ENCODE measurements at places on chromosomes 4 and X.

- DNase-seq: no peak
Measured at GRCh38 chr4:61828960-61829359, 628.8 kb downstream of the ADGRL3 start.

- DNase-seq: no peak
Measured at GRCh38 chrX:87702795-87703194, 185.2 kb downstream of the KLHL4 start.

DNA sequence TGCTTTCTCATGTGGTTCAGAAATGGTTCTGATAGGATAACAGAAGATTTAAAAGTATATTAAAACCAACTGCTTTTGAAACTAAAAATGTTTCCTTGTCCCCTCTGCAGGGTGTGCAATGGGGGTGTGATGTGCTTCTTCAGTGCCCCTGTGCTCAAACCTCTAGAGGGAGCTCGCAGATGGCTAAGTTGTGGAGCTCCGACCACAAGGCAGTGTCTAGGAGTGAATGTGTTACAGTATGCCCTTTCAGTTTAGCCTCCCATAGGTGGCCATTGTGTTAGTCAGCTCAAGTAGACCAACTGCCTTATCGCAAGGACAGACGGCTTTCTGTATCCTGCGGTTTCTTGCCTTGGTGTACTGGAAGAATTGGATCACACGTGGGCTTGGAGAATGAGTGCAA, 130.5 kb downstream of the TENT5D start:
- no peak for DNase-seq

GRCh38 chr4:176845636-176846035, 52.9 kb upstream of the VEGFC start:
- DNase-seq: no peak

GRCh38 chr4:127311924-127312323, 320.8 kb upstream of the INTU start:
- DNase-seq: no peak

DNA sequence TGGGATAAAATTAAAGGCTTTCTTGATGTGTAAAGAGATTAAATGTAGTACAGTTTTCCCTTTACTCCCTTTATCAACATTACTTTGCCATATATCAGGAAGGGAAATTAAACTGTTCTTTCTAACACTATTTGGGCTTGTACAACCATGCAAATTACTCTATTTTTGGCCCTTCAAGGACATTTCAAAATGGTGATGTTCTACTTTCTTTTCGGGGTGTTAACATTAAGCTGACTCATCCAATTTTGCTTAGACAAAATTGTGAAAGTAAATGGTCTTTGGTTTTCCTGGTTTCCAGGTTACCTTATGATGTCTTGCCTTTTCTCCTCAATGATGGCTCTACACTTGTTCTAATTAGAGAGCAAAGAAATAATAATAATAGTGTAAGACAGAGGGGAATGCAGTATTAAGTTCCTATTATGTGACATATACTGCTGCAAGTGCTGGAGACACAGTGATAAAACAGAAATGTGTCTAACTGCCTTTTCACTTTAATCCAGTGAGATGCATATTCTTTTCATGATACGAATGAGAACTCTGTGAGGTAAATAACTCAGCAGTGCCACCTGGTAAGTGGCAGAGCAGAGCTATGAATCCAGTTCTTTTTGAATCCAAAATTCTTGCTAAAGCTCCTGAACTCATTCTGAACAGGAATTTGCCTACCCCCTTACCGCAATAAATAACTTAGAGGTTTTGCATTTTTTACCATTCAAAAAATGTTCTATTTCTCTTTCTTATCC, 35.7 kb upstream of the PDE5A start:
- no peak for DNase-seq

DNA sequence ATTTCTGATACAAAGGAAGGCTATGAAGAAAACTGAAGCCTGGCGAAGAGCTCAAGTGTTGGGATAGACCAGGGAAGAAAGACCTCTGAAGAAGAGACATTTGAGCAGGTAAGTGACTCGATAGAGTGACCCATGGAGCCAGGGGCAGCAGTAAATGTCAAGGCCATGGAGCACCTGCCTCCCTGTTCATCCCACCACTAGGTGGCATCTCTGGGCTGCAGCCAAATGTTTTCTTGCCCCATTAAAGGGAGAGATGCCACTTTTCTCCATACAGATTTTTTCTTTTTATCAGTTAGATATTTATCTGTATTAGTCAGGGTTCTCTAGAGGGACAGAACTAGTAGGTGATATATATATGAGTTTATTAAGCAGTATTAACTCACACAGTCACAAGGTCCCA, 4.9 kb upstream of the ZNF81 start:
- DNase-seq: peak; percentile 53

- DNase-seq: no peak
Measured at GRCh38 chrX:42943051-42943974, 165.3 kb upstream of the PPP1R2C start.

DNA sequence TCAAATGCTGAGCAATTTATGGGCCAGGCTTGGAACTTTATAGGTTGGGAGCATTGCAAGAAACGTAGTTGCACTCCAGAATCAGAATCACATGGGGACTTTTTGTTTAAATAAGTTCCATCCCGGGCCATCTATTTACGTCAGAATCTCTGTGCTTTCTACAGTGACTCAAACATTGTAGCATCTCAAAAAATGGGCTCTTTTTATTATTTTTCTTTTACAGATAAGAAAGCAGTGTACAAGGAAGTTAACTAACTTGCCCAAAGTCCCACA, 10.2 kb downstream of the CC2D2A start:
- DNase-seq: peak; percentile 51

DNA sequence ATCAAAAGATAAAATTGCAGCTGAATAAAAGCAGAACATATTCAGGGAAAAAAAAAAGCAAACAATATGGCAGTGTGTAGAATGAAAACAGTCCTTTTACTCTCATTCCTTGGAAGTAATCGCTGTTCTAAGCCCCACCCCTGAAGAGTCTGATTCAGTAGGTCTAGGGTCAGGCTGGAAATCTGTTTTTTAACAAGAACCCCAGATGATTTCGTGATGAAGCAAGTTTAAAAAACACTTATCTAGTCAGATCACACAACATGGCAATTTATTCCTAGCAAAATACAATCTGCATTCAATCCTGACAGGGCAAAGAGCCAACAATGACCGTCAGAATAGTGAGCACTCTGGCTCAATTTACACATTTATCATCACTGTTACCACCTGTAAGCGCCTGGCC, 16.1 kb downstream of the FAM120C start:
- no peak for DNase-seq

- DNase-seq: no peak
Measured at GRCh38 chr4:3336382-3337356, 43.8 kb downstream of the RGS12 start.

DNA sequence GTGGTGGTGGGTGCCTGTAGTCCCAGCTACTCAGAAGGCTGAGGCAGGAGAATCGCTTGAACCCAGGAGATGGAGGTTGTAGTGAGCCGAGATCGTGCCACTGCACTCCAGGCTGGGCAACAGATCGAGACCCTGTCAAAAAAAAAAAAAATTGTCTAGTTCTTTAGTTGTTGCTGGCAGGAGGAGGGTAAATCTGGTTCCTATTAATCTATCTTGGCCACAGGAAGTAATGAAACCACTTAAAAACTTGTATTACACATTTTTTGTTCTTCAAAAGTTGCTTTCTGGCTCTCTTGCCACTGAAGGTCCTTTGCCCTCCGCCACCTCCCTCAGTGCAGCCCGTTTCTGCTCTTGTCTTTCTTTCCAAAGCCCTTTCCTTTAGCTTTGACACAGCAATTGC, 102.9 kb upstream of the ARSJ start:
- no peak for DNase-seq

DNA sequence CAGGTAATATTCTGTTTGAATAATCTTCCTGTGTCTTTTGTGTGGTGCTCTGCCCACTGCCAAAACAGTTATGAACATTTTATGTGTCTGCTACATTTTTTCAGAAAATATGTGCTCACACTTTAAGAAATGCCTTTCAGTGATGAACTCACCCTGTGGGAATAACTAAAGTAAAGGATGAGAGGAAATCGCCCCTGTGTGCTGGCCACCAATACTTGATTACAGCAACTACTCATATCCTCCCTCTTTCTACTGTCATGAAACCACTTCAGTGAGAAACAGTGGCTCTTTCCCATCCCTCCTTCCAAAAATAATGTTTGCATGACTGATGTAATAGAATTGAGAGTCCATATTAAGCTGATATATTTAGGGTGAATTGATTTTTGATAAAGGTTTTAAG, 900.9 kb downstream of the RAB28 start:
- no peak for DNase-seq

GRCh38 chr4:41067369-41067768, 147.0 kb downstream of the APBB2 start:
- DNase-seq: peak; percentile 75

- peak; percentile 41 for DNase-seq
Measured at GRCh38 chr4:41133454-41134018, 80.8 kb downstream of the APBB2 start.

DNA sequence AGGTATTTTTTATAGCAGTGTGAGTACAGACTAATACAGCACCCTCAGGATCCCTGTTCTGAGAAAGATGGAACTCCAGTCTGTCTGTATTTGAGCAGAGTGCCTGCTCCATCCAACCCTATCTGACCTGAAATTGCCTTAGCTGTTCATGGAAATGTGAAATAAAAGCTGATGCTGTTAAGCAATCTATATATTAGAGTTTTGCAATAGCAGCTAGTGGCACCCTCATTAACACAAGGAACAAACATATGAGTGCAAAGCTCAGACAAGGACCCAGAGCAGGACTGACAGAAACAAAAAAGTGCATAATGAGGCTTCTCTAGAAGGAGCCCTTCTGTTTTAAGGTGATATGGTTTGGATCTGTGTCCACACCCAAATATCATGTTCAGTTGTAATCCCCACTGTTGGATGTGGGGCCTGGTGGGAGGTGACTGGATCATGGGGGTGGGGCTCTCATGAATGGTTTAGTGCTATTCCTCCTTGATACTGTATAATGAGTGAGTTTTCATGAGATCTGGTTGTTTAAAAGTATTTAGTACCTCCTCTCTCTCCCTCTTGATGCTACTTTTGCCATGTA, 272.9 kb upstream of the KLF3 start:
- DNase-seq: no peak

DNA sequence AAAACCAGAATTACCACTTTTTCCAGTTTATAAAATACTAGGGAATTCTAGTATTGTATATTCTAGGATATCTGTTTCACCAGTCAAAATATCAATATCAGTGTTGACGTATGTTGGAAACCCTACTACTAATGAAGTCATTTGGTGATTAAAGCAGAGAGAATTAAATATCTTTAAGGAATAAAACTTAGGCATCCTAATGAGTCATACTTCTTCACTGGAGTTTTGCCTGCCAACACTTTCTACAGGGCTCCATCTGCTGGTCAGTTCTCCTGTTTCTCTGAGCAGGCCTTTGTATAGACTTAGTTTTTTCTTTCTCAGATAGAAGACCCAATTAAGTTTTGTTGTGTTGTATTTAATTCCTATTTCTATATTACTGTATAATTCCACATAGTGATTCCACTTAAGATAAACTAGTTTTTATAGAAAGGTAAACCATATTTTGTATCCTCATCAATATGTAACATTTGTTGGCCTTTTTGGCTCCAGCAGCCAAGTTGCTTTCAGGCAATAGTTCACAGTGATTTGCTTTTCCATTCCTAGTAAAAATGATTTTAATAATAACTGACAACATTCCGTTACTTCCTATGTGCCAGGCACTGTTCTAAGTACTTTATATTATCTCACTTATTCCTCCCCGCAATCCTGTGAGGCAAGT, 3.5 kb downstream of the AP1AR start:
- DNase-seq: peak; percentile 68

- no peak for DNase-seq
Measured at GRCh38 chr4:163764569-163764968, 270.1 kb downstream of the TMA16 start.

GRCh38 chr4:59060895-59061294, 1950.7 kb upstream of the IGFBP7 start:
- DNase-seq: no peak

- DNase-seq: no peak
Measured at GRCh38 chr4:82621251-82621650, 59.5 kb upstream of the TMEM150C start.

- DNase-seq: no peak
Measured at GRCh38 chr4:24645765-24646550, 61.6 kb upstream of the DHX15 start.

- DNase-seq: no peak
Measured at GRCh38 chr4:4549534-4549933, 7.7 kb upstream of the STX18 start.

DNA sequence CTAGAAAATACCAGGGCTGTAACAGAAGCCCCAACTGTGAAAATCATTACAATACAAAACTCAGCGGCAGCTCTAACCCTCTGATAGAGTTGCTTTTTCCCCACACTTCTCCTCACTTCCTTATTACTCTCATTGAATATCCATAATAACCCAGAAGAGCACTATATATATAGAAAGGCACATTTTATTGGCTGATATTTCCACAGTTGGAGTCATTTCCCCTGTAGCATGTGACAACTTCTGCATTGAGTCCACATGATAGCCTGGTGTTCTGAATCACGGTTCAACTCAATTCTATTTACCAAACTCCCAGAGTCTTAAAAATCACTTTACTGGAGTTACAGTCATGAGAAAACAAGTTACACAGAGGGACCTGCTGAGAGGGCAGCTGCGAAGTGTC, 46.6 kb upstream of the NWD2 start:
- DNase-seq: no peak

DNA sequence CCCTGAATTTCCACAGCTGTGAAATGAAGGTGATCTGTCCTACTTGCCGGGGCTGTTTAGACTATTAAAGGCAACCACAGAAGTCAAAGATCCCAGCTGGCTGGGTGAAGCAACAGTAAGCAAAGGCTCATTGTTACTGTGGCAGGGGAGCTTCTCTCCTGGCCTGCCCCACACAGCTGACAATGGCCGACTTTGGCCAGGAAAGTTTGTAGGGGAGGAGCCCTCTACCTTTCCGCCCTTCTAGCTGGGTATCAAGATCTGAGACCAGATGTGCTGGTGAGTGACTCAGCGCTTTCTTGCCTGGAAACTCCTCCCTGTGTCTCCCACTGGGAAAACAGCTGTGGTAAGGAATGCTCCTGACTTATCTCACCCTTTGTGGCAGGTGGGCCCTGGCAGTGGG, 21.1 kb downstream of the RASSF6 start:
- DNase-seq: no peak

- DNase-seq: no peak
Measured at GRCh38 chrX:16039834-16040233, 83.5 kb upstream of the GRPR start.

- DNase-seq: no peak
Measured at GRCh38 chr4:66558651-66559050, 888.4 kb upstream of the EPHA5 start.

GRCh38 chr4:78059524-78059889, 2.4 kb downstream of the FRAS1 start:
- DNase-seq: peak; percentile 92
